ENCODE measurements at places on chromosomes 1 and 21. TPM values are rescaled to one million over a fixed set of nuclear protein-coding genes. Genes with fewer than 3 reads are reported as not detected.

LCE1F gene
- total RNA-seq, result not detected

DNA sequence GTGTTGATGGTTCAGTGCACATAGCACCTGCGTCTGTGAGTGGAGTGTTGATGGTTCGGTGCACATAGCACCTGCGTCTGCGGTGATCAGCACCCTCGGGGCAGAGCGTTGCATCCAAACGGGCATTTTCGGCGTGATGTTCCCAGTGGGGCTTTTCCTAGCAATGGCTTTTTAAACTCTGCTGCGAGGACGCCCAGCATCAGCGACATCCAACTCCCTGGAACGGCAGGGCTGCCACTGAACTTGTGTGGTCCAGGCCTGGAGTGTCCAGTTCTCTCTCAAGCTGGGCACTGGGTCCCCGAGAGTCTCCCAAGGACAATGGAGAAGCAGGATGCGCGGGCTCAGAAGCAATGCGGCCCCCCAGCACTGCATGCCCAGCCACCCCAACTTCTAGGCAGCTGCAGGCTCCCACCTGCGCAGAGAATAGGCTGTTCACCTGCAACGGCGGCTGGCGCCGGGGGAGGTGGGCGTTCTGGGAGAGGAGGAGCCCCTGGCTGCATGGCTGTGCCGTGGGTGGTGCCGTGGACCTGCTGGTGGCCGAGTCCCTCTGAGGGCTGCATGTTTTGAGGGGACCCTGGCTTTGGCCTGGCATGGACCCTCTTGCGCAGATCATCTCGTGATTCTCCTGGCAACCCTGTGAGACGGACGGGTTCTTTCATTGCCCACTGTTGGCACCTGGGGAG lies 10.1 kb upstream of the C1orf174 start:
- H3K27ac ChIP-seq, result no peak overlapping the region
- H3K36me3 ChIP-seq, result no peaks in the 10 kb centered on the region
- DNase-seq, result no peak

- no peaks in the 10 kb centered on the region for H3K27me3 ChIP-seq
- no peak overlapping the region for H3K27ac ChIP-seq
- H3K4me1 ChIP-seq, result no peaks in the 10 kb centered on the region
- no peak overlapping the region for H3K4me3 ChIP-seq
Measured at GRCh38 chr21:26710155-26710554, 135.1 kb downstream of the ADAMTS1 start.

OR6K3 gene
- not detected for total RNA-seq

GRCh38 chr1:238177351-238177750 lies 286.6 kb upstream of the ZP4 start:
- no peaks in the 10 kb centered on the region for H3K27me3 ChIP-seq
- H3K4me1 ChIP-seq, result no peaks in the 10 kb centered on the region
- no peaks in the 10 kb centered on the region for H3K36me3 ChIP-seq
- no peak for DNase-seq
- H3K27ac ChIP-seq, result no peak overlapping the region

DNA sequence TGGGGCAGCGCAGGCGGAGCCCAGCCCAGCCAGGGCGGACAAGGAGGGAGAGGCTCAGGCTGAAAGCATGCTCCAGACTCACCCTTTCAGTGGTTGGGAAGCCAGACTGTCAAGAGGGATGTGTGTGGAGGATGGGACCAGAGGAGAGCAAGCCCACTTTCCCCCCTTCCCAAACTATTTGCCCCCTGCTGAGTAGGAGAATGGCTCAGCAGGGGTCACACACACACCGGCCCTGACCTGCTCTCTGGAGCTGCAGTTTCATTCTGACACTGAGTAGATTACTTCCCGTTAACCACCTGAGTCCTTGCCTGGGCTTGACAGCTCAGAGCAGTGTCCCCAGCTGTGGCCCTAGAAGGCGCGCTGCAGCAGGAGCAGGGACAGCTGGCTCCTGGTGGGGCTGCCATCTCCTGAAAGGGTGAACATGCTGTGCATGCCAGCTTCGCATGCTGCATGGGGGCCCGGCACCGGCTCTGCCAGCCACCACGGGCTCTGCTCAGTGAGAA lies 51.6 kb upstream of the CNTN2 start:
- H3K36me3 ChIP-seq, result no peaks in the 10 kb centered on the region
- H3K4me3 ChIP-seq, result no peak overlapping the region
- H3K27ac ChIP-seq, result no peak overlapping the region
- H3K4me1 ChIP-seq, result no peaks in the 10 kb centered on the region
- peaks cover 5% of the 10 kb centered on the region for H3K27me3 ChIP-seq
- DNase-seq, result no peak

DNA sequence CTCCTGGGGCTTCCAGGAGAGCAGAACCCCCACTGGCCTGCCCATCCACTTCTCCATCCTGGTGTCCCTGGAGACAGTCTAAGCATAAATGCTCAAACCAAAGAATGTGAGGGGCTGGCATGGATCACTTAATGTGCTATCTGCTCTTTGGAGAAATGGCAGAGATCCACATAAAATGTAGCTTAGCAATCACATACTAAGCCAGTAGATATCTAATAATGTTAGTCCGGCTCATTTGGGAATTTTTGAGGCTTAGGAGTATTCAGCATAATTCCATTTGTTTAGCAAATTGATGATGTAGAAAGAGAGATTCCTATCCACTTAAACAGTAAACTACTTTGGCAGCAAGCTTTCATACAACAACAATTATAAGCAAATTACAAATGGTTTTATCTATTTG lies 90.7 kb downstream of the TENT5C start:
- H3K27ac ChIP-seq, result peak overlapping the region; percentile 70
- H3K4me1 ChIP-seq, result peaks cover 7% of the 10 kb centered on the region
- DNase-seq, result no peak
- no peaks in the 10 kb centered on the region for H3K36me3 ChIP-seq

DNA sequence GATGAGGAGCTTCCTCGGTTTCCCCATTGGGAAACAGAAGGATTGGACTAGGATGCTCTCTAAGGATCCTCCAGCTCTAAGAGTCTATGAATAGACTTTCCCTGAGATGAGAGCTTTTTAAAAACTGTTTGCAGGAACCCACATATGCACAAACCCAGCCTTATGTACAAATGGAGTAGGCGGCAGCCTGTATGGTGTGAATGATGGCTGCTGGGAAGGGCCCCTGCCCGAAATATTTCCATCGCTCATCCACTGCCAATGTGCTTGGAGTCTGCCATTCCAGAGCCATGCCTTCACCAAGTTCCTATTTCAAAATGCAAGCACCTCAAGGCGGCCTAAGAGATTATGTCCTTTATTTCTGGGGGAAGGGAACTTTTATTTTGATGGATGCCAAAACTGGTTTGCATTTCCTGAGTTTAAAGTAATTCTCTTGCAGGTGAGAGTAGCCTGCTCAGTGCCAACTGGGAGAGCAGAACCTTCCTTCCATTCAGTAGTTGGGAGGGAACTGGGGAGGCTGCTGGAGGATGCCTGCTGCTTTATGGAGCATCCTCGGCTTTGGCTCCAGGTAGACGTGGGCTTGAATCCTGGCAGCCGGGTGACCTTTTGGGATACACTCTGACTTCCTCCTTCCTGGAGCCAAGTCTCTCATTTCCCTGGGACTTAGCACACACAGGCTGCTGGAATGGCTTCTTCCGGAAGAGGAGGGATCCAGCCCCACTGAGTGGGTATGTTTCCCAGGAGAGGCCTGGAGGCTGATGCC lies 165.9 kb downstream of the ACTL8 start:
- peaks cover 5% of the 10 kb centered on the region for H3K4me1 ChIP-seq
- H3K36me3 ChIP-seq, result no peaks in the 10 kb centered on the region
- no peak overlapping the region for H3K4me3 ChIP-seq
- DNase-seq, result no peak
- no peak overlapping the region for H3K27ac ChIP-seq

AMY1A gene
- total RNA-seq, result not detected

GRCh38 chr1:94922761-94923331 lies 4.1 kb downstream of the CNN3 start:
- peaks cover 66% of the 10 kb centered on the region for H3K4me1 ChIP-seq
- no peak overlapping the region for H3K27ac ChIP-seq
- no peaks in the 10 kb centered on the region for H3K27me3 ChIP-seq
- H3K4me3 ChIP-seq, result no peak overlapping the region
- no peaks in the 10 kb centered on the region for H3K36me3 ChIP-seq
- DNase-seq, result no peak

CYP2J2 gene
- 205 TPM for total RNA-seq

FCGR2B gene
- total RNA-seq, result 8.1 TPM

HSPG2 gene
- total RNA-seq, result 275 TPM

- H3K27ac ChIP-seq, result no peak overlapping the region
- H3K4me3 ChIP-seq, result no peak overlapping the region
- H3K4me1 ChIP-seq, result no peaks in the 10 kb centered on the region
- H3K36me3 ChIP-seq, result no peaks in the 10 kb centered on the region
- no peak for DNase-seq
Measured at GRCh38 chr1:173573596-173573995, 29.3 kb downstream of the SLC9C2 start.

MYBPH gene
- total RNA-seq, result not detected

LIPI gene
- not detected for total RNA-seq

SLC45A3 gene
- total RNA-seq, result 3.2 TPM

- no peaks in the 10 kb centered on the region for H3K4me1 ChIP-seq
- no peak overlapping the region for H3K27ac ChIP-seq
- no peaks in the 10 kb centered on the region for H3K36me3 ChIP-seq
- no peaks in the 10 kb centered on the region for H3K27me3 ChIP-seq
- no peak for DNase-seq
Measured at GRCh38 chr1:178580876-178581275, 68.0 kb downstream of the TEX35 start.

RNF187 gene
- total RNA-seq, result 93.3 TPM

DNA sequence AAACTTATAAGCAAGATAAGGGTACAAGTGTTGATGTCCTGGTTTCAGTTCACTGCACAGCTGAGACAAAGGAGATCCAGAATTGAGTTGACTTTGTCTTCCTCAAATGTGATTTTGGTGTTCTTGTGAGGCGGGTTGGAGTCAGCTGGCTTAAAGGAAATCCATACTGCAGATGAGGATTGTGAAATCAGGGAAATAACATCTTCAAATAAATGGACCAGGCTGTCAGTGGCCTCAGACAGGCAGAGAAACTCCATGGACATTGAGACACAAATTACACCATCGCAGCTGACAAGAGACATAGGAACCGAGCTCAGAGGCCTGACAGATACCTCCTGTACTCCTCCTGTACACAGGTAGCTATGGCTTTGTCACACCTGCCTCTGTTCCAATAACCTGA lies 27.0 kb upstream of the REG4 start:
- H3K4me3 ChIP-seq, result no peak overlapping the region
- H3K36me3 ChIP-seq, result no peaks in the 10 kb centered on the region
- H3K27me3 ChIP-seq, result no peaks in the 10 kb centered on the region
- DNase-seq, result no peak

GRCh38 chr1:182460550-182460951 lies 10.6 kb downstream of the RGSL1 start:
- no peak overlapping the region for H3K27ac ChIP-seq
- no peaks in the 10 kb centered on the region for H3K36me3 ChIP-seq
- H3K4me3 ChIP-seq, result no peak overlapping the region
- H3K4me1 ChIP-seq, result no peaks in the 10 kb centered on the region
- DNase-seq, result no peak
- H3K27me3 ChIP-seq, result peaks cover 6% of the 10 kb centered on the region

GRCh38 chr1:205071028-205071409 lies 13.2 kb downstream of the TMEM81 start:
- H3K27ac ChIP-seq, result no peak overlapping the region
- H3K4me1 ChIP-seq, result peaks cover 5% of the 10 kb centered on the region
- H3K36me3 ChIP-seq, result no peaks in the 10 kb centered on the region
- H3K4me3 ChIP-seq, result no peak overlapping the region
- DNase-seq, result no peak

GRCh38 chr1:33341190-33341589 lies 20.3 kb upstream of the A3GALT2 start:
- H3K4me3 ChIP-seq, result no peak overlapping the region
- H3K4me1 ChIP-seq, result peaks cover 100% of the 10 kb centered on the region
- DNase-seq, result no peak
- H3K27ac ChIP-seq, result peak overlapping the region; percentile 84

PRRX1 gene
- total RNA-seq, result 105 TPM

DNA sequence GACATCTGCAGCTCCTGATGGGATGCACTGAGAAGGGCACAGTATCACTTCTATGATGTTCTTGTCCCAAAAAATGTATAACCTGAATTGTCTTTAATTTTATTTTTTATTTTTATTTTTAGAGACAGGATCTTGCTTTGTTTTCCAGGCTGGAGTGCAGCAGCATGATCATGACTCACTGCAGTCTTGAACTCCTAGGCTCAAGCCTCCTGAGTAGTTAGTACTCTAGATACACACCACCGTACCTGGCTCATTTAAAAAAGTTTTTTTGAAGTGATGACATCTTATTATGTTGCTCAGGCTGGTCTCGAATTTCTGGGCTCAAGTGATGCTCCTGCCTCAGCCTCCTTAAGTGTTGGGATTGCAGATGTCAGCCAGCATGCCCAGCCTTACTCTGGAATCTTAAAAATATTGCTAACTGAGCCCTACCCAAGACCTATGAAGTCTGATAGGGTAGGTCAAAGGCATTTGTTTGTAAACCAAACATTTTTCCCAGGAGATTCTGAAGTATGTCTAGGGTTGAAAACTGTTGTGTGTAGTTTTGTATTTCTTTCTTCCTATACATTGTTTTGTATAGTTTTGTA lies 68.9 kb downstream of the ATF6 start:
- no peak overlapping the region for H3K27ac ChIP-seq
- H3K4me3 ChIP-seq, result no peak overlapping the region
- no peaks in the 10 kb centered on the region for H3K4me1 ChIP-seq
- no peak for DNase-seq

DNA sequence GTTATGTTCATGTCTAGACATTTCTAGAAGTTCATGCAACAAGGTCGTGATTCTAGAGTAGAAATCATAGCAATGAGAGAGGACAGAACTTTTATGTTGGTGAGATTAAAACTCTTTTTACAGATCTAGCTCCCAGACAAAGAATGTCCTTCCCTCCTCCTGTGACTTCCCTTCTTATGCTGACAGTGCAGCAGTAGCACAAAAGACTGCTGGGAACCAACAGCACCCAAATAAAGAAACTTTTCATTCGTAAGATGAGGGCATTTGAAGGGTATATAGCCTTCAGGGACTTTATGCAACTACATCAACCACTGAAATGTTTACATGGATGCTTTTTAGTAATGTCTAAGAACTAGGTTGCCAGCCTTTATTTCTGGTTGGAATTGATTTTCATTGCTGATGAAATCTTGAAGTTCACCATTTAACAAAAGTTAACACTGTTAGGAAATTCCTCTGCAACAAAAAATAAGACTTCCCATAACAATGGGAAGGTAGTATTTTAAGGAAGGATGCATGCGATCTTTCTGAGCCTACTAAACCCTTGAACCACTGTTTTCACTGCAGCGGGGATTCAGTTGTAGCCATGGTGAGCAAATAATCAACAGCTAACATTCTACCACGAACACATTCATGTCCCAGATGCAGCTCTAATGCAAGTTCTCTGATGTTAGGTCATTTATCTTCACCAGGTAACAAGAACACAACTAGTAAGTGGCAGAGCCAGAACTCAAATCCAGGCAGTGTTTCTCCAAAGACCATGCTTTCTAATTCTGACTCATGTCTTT lies 672.8 kb downstream of the PTPRC start:
- no peaks in the 10 kb centered on the region for H3K4me1 ChIP-seq
- no peaks in the 10 kb centered on the region for H3K36me3 ChIP-seq
- DNase-seq, result no peak
- H3K4me3 ChIP-seq, result no peak overlapping the region
- no peak overlapping the region for H3K27ac ChIP-seq
